ENCODE measurements at places on chromosomes 1 and 21. TPM values are rescaled to one million over a fixed set of nuclear protein-coding genes. Genes with fewer than 3 reads are reported as not detected.

DNA sequence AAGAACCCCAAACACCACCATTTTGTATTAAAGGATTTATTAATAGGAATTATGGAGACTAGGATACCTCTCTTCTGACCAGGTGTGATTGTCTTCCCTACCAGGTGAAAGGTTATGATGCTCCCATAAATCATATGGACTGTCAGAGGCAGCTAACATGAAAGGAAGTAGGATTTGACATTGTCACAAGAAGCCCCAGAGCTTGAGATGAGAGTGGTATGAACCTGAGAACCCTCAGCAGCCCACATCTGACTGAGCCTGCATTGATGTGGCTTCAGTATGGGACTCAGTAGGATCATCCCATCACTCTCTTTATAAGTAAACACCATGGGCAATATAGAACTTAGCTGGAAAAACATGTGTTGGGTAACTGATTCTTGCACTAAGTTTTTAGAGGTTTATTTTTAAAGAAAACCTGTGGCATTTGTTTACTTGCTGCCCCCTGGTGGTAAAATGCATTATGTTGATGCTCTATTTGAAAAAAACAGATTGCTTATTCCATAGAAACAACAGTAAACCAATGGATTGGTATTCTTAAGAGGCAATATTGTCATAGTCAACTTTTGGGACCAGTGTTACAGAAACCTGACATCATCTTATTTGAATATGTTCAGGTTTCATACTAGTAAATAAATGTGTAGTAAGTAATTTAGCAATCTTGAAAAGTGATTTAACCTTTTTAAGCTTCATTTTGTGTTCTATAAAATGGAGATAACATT, 16.6 kb upstream of the CACYBP start:
- DNase-seq, result no peak

DNA sequence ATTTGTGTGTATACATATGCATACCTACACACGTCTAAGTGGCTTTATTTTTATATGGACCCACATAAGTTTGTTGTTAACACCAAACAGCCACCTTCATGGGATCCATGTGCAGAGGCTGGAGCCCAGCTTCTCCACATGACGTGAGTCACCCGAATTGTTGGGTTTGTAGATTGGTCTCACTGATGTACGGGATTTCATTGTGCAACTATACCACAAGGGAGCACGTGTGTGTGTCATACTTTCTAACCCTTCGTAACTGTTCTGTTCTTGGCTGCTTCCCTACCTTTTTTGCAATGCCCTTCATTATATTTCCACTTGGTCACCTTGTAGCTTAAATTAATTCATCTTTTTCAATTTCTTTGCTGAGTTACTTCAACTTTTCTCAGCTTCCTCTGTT, 21.0 kb downstream of the SPRTN start:
- no peak for DNase-seq

DNA sequence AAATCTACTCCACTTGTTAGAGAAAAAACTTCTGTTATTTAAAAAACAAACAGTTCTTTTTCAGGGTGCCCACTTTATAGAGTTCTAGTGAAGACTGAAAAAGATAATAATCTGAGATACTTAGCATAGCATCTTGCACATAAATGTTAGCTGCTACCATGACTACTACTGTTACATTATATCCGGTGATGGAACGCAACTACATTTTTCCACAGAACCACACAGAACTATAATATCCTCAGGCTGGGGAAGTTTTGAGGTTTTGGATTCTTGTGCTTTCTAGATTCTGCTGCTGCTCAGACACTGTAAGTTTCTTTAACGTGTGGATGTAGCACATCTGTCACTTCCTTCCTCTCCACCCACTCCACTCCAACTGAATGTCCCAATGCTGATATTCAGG, 110.3 kb downstream of the PTPN14 start:
- DNase-seq, result no peak

The ETV3L gene
- total RNA-seq, result not detected

DNA sequence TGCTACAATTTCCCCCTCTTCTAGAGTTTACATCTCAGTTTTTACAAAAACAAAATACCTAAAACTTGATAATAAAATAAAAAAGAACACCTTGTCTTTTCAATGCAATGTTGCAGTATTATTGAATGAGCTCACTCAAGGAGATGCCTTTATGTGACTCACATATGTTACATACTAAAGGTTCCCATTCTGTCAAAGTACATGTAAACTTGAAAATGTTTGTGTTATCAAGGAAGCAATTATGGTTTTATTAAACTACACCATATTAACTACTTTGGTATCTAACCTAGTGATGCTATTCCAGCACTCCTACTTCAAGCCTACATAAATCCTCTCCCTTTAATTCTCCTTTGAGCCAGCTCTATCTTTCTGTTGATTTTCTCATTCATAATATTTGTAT, 658.3 kb downstream of the PTPRC start:
- no peak for DNase-seq

GRCh38 chr1:156803086-156803851, 13.4 kb downstream of the SH2D2A start:
- no peak for DNase-seq

The NPPB gene
- total RNA-seq, result not detected

DNA sequence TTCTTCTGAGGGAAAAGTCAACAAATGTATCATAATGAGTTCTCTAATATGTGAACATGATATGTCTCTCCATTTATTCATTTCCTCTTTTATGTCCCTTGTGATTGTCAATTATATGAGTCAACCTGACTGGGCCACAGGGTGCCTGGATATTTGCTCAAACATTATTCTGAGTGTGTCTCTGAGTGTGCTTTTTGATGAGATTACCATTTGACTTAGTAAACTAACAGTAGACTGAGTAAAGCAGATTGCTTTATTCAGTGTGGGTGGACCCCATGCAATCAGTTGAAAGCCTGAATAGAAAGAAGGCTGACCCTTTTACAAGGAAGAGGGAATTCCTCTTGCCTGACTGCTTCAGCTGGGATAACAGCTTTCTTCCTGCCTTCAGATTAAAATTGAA, 142.6 kb downstream of the SLC35F3 start:
- DNase-seq, result no peak

DNA sequence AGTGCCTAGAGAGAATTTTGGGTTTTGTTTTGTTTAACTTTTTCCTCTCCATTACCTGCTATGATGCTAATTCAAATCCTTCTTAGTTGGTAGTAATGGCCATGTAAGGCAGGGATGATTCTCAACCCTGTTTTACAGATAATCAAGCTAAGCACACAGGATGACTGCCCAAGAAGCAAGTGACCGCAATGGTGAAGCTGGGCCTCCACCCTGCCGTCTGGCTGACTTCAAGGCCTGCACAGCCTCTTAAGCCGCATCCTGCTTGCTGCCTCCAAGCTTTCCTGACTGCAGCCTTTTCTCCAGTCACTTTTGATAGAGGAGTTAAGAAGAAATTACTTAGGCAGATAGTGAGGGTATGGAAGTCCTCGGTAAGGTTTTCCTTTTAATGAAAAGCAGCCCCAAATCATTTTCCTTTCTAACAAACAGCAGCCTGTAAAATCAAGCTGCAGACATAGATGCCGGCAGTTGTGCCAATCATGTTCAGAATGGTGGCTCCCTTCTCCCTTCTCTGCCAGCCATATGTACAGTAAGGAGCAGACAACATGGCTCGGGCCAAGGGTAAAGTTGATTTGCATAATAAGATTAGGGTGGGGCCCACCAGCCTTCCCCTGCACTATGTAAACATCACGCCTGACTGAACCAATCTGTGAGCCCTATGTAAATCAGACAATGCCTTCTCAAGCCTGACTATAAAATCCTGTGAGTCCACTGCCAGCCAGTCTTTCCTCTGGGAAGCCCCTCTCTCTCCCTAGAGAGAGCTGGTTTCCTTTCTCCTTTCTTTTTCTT, 8.8 kb upstream of the CTBS start:
- no peak for DNase-seq

- no peak for DNase-seq
Observed at GRCh38 chr1:4718071-4718470, 63.7 kb downstream of the AJAP1 start.

- no peak for DNase-seq
Observed at GRCh38 chr21:17679002-17679600, 66.4 kb upstream of the BTG3 start.

DNA sequence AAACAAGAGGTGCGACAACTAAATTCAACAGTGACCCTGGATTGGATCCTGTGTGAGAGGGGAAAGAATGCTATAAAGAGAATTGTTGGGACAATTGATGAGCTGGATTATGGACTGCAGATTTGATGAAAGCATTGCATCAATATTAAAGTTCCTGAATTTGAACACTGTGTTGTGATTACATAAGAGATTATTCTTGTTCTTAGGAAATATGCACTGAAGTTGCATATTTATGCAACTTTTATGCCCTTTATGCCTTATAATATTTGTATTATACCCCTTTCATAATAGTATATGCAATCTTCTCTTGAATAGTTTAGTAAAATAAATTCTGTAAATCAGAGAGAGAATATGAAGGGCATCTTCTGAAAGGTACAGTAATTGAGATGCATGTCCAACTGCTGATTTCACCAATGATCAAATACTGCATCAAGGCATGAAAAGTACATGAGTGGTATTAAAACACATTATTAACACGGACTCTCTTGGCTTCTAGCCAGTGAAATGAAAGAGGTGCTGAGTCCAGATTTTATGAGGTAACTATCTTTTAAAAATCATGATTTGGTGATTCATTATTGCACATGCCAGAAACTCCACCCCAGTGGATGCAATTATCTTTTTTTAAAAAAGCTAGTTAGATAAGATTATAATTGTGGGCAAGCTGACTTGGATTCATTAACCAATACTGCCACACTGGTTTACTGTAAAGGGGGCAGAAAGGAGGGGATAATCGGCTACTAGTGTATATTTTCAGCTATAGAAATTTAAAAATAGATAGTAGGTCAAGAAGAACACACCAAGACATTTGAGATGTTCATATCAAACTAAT, 19.9 kb upstream of the LPAR3 start:
- DNase-seq, result no peak

The IFI44 gene
- 13.0 TPM for total RNA-seq

The PRKCZ gene
- 22.4 TPM for total RNA-seq

DNA sequence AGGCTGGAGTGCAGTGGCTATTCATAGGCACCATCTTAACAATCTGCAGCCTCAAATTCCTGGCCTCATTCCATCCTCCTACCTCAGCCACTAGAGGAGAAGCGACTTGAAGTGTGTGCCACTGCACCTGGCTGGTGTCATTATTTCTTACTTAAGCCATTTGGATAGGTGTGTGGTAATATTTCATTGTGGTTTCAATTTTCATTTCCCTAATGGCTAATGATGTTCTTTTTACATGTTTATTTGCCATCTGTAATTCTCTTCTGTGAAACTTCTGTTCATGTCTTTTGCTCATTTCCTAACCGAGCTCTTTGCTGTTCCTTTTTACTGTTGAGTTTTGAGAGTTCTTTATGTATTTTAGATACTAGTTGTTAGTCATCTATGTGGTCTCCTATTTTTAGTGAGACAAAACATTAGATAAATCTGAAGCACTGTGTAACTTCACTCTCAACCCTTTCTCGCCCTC, 66.8 kb downstream of the SLC27A3 start:
- no peak for DNase-seq

- DNase-seq, result no peak
Observed at GRCh38 chr21:41958886-41959563, 5.2 kb upstream of the C2CD2 start.

DNA sequence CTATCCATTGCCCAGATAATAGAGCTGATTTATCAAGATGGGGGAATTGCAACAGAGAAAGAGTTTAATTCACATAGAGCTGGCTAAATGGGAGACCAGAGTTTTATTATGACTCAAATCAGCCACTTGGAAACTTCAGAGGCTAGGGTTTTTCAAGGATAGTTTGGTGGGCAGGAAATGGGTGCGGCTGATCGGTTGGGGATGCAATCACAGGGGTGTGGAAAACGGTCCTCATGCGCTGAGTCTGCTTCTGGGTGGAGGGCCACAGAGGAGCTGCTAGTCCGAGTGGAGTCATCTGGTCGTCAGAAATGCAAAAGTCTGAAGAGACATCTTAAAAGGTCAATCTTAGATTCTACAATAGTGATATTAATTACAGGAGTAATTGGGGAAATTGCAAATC, 32.0 kb upstream of the FAM89A start:
- DNase-seq, result no peak

GRCh38 chr1:38831731-38832369, 27.7 kb downstream of the RRAGC start:
- DNase-seq, result no peak

Measured in activated naive CD4-positive, alpha-beta T cell treated with anti-CD3 and anti-CD28 coated beads, Interleukin-2, amount 50 U/mL, for 72 hours (primary cell).